Common myeloid progenitor, CD34-positive (primary cell): ENCODE measurements at places on chromosomes 3 and 15.

GRCh38 chr3:140403079-140403478 is 274.8 kb upstream of the TRIM42 start:
- DNase-seq: no peak

GRCh38 chr3:13308380-13308801 is 111.7 kb downstream of the NUP210 start:
- DNase-seq: peak; percentile 80

GRCh38 chr15:61916104-61916503 is 144.1 kb downstream of the VPS13C start:
- no peak for DNase-seq

- DNase-seq: no peak
These were observed 141.2 kb upstream of the TLE3 start for GRCh38 chr15:70238917-70239316.

DNA sequence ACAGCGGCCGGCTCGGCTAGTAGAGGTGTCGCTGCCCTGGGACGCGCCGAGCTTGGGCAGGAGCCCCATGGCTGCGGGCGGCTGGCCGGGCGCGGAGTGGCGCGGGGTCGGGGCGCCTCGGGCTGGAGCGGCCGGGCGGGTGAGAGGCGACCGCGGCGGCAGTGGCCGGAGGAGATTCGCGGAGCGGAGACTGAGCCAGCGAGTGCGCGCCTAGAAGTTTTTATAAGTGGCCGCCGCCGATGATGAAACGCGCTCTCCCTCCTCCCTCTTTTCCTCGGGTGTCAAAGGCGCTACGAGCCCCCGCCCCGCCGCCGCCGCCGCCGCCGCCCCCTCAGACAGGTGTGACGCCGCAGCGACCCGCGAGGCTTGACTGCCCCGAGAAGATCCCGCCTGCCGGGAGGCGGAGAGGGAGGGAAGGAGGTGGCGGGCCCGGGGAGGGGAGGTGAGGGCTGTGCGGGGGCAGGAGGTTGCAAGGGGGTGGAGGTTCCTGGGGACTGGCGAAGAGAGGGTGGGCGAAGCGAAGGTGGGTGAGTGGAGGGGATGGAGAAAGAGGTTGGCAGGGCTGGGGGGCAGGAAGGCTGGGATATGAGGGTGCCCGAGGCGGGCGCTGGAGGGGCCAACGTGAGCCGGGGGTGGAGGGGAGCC is at the start of gene SLCO2A1:
Gene SLCO2A1 (minus strand): TSS at position 192 of the 645 bp plus-strand sequence. CDS start 123 bp downstream, at position 69.
- DNase-seq: peak; percentile 56

GRCh38 chr3:65607101-65607500 is 431.6 kb downstream of the MAGI1 start:
- no peak for DNase-seq

GRCh38 chr3:196666001-196666867 is 26.7 kb downstream of the NRROS start:
- peak; percentile 39 for DNase-seq

GRCh38 chr3:196414469-196414868 is 17.8 kb downstream of the UBXN7 start:
- no peak for DNase-seq

GRCh38 chr15:84656972-84657371 is 1.0 kb downstream of the NMB start:
- no peak for DNase-seq

GRCh38 chr15:57736591-57736990 is 30.1 kb downstream of the POLR2M start:
- no peak for DNase-seq

DNA sequence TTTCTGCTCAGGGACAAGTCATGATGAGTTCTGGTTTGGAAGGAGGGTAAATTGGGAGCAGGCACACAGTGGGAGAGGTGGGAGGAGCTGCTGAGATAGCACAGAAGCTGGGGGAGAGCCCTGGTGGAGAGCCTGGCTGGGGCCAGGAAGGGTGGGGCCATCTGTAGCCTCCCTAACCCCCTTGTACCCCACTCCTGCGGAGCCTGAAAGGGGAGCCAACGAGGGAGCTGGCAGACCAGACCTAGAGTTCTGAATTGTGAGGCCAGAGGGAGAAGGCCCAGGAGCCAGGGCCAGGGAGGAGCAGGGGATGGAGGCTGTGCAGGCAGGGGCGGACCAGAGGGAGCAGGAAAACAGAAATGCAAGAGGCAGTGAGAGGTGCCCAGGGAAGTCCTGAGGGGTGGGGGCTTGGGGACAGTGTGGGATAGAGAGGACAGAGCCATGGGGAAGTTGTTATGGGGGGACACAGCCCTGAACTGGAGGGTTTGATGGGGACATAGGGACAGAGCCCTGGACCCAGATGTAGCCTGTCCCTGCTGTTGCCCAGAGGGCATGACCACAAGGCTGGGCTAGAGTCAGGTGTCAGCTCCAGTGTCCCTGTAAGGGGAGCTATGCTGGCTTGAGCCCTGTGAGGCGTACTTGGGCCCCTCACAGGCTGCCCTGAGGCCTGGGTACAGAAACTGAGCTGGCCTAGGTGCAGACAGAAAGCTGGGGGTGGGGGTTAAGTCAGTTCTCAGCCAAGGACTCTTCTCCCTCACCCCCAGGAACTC is 1.2 kb downstream of the TMIE start:
- DNase-seq: no peak

- DNase-seq: no peak
These were observed 26.6 kb upstream of the FLNB start for GRCh38 chr3:57981483-57982087.

- DNase-seq: no peak
These were observed 178.8 kb downstream of the MEIS2 start for GRCh38 chr15:36921484-36922091.

DNA sequence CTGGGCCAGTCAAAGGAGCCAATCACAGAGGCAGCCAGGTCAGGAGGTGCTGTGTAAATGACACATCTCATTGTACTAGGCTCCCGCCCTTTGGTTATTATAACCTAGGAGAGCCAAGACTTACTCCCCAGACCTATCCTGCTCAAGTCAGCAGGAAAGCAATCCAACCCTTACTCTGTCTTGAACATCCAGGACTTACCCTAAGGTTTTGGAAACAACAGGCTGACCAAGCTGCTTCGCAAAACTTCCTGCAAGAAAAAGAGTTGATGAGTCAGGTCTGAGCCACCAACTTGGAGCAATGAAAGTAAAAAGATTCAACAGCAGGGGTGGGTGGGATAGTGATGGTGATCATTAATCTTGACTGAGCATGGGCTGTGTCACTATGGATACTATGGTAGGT is 144.4 kb downstream of the MYLK start:
- DNase-seq: no peak

GRCh38 chr3:64438812-64439211 is 213.5 kb upstream of the PRICKLE2 start:
- no peak for DNase-seq

DNA sequence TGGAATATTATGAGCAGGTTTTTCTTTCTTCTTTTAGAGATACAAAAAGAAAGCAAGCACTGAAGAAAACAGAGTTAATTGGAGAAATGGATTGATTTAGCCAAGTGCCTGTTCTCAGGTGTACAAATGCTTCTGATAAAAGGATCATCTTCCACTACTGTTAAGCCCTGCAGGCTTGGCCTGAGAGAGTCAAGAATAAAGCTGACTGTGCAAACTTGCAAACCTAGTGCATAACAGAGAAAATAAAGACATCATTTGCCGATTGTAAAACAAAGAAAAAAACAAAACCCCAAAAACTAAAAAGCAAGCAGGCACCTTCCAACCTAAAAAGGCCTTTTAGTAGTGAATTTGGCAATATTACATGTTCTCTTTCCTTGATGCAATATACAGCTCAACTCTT is 78.0 kb upstream of the CCDC80 start:
- no peak for DNase-seq

DNA sequence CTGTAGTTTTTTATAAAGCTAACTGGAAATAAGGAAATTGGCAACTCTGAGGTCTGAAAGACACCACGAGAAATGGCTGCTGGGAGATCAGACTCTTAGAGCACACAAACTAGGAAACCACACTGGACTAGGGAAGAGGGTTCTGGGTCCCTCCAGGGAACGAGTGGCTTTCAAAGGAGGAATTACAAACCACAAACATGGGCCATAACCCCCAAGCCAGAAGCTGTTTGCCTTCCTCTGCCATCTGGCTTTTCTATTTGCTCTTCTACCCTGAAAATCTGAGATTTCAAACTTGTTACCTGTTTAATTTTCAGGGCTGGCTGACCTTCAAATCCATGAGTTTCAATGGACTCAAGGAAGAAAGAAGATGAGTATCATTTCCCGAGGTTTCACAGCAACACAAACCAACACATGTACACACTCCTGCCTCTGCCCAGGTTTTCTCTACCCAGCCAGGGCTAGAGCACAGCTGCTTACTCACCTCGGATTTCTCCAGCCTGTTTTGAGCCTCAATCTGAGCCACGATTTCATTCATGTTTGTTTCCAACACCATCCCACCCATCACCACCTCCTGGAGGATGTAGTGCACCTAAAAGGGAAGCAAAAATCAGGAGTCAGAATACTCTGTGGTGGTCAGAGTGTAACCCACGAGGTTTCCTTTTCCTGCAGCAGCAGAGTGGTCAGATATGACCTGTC is 22.6 kb upstream of the ANPEP start:
- DNase-seq: no peak

DNA sequence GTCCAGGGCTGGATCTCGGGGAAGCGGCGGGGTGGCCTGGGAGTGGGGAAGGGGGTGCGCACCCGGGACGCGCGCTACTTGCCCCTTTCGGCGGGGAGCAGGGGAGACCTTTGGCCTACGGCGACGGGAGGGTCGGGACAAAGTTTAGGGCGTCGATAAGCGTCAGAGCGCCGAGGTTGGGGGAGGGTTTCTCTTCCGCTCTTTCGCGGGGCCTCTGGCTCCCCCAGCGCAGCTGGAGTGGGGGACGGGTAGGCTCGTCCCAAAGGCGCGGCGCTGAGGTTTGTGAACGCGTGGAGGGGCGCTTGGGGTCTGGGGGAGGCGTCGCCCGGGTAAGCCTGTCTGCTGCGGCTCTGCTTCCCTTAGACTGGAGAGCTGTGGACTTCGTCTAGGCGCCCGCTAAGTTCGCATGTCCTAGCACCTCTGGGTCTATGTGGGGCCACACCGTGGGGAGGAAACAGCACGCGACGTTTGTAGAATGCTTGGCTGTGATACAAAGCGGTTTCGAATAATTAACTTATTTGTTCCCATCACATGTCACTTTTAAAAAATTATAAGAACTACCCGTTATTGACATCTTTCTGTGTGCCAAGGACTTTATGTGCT is 527 bp downstream of the B2M start:
- DNase-seq: peak; percentile 62

GRCh38 chr3:29513236-29513635 is 232.4 kb downstream of the RBMS3 start:
- DNase-seq: peak; percentile 2

DNA sequence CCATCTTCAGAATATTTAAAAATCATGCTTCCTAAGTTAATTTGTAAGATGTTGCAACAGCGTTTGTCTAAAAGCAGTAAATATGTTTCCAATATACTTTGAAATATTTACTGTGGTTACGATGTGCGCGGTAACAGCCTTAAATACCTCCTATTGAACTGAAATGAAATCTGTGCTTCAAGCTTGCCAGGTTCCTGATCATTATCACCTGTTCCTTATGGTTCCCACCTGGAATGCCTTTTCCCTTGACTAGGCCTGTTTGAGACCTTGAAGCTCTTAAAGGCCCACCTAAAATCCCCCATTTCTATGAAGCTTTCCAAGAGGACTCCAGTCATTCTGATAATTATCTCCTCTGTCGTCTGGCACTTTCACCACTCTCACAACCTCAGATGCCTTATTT is 146.7 kb downstream of the NAALADL2 start:
- DNase-seq: no peak

DNA sequence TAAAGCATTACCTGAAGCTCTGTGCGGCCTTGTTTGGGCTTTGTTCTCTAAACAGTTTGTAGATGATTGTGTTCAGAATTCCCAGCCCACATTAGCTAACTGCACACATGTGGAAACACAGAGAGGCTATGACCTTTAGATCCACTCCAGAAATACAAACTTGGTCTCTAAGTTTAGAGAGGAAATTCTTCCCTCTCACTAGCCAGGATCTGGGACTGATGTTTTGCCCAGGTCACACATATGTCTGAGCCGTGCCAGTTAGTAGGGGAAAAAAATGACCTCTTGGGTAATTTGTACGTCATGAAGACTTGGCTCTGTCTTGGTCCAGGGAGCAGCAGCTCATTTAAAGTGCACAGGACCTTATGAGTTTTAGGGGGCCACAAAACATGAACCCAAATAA is 223.1 kb downstream of the RBMS3 start:
- no peak for DNase-seq

DNA sequence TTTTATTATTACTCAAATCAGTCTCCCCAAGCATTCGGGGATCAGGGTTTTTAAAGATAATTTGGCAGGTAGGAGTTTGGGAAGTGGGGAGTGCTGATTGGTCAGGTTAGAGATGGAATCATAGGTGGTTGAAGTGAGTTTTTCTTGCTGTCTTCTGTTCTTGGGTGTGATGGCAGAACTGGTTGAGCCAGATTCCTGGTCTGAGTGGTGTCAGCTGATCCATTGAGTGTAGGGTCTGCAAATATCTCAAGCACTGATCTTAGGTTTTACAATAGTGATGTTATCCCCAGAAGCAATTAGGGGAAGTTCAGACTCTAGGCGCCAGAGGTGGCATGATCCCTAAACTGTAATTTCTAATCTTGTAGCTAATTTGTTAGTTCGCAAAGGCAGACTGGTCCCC is 20.6 kb upstream of the TRANK1 start:
- no peak for DNase-seq

GRCh38 chr3:63193647-63194046 is 84.5 kb upstream of the SYNPR start:
- peak; percentile 25 for DNase-seq

DNA sequence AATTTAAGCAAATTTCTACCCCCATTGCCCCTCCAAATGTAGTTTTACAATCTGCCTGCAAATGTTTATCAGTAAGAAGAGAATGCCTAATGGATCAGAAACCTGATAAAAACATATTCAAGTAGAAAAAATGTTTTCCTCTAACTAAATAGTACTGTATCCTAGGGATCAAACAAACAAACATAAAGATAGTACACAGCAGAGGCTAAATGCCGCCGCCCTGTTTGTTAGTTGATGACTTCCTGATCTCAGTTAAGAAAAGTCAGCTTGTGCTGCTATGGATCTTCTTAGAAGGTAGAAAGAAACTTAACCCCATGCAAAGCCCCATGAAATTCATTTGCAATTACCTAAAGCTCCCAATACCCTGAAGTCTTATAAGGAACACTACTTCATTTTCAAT is 387.3 kb upstream of the THBS1 start:
- DNase-seq: no peak

GRCh38 chr3:159779883-159780282 is 208.8 kb upstream of the IL12A start:
- no peak for DNase-seq

- DNase-seq: no peak
These were observed 81.8 kb downstream of the USP13 start for GRCh38 chr3:179734497-179735281.

- no peak for DNase-seq
These were observed 52.6 kb upstream of the CP start for GRCh38 chr3:149274220-149274619.
